ENCODE measurements at places on chromosomes 16 and 17.

DNA sequence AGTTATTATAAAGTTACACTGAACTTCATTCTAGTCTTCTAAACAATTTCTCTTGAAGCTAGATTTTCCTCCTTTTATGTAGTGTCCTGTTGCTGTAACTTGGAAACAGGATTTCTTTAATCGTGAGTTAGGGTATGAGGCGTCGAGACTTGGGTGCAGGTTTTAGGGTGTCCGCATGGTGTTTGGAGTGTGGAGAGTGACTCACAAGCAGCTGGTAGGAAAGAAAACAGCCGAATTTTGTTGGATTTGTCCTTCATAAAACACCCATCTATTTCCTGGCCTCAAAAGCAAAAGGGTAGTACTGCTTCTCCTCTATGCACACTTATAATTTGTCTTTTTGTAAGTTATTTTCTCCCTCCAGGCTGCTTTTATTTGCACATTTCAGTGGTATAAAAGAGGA, 1.6 kb downstream of the RPTOR start:
- DNase-seq, result no peak

DNA sequence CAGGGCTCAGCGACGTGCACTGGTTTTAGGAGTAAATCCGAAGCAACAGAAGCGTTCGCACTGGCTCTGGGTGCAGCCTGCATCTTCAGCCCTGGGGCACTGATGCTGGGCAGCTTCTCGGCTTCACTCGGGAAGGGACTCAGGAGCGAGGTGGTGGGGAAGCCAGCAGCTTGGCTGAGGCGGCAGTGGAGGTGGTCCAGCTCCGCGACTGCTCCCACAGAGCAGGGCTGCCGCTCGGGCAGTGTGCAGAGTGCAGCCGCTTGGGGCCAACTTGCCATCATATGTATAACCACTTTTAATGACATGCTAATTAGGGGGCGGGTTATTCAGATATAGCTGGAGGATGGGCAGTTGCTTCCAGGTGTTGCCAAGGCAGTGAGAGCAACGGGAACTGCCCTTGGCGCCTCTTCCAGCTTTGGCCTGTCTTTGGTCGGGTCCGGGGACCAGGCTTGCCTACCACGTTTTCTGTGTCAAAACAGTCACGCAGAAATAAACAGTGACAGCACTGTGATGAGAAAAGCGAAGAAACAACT, 26.7 kb downstream of the METRNL start:
- no peak for DNase-seq

DNA sequence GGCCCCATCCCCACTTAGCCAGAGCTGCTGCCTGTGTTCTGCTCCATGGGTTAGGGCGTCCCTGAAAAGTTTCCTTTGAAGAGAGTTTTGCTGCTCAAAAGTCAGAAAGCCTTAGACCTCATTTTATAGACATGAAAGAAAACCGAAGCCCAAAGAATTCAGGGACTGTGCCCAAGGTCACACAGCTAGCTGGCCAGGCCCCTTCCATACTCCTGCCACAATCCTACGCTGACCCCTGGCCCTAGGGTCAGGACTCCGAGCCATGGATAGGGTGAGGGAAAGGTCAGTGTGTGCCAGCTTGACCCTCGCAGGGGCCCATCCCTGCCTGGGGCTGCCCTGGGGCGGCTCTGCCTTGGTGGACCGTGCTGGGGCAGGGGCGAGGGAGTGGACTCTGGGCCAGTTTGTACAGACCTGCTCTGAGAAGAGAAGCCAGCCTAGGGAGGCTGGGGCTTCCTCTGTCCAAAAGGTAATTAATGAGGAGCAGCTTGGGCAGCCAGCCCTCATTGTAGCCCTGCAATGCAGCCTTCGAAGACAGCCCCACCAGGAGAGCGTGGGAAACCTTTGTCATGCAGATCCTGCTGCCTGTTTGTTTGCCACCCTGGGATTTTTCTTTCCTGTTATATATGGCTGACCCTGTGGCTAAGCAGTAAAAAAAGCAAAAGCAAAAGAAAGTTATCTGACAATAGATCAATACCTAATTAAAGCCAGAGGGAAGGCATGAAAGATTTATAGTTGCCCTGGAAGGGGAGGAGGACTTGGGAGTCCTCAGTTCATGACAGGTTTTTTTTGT, 37.4 kb downstream of the RHBDL3 start:
- DNase-seq, result peak; percentile 91

- no peak for DNase-seq
These were observed 35.3 kb upstream of the ZFHX3 start for GRCh38 chr16:73083271-73083670.

- no peak for DNase-seq
These were observed 32.9 kb downstream of the TRARG1 start for GRCh38 chr17:1312261-1312870.

- no peak for DNase-seq
These were observed 21.3 kb downstream of the GNA13 start for GRCh38 chr17:65035191-65035590.

DNA sequence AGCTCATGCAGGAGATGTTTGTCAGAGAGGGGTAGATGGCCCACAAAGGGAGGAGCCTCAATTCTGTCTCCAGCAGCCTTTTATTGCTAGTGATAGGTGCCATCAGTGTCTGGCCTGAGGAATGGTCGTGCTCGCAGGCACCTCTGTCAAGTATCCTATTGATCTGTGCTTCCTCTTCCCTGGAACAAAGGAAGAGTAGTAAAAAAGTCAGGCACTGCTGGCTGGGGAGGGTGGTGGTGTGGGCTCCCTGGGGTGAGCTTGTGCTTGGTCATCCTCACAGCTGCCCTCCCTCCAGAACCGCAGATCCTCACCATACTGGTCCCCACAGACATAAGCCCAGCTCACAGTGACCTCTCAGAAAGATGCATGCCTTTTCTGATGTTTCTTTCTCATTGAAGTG, 15.0 kb upstream of the SALL1 start:
- DNase-seq, result no peak

DNA sequence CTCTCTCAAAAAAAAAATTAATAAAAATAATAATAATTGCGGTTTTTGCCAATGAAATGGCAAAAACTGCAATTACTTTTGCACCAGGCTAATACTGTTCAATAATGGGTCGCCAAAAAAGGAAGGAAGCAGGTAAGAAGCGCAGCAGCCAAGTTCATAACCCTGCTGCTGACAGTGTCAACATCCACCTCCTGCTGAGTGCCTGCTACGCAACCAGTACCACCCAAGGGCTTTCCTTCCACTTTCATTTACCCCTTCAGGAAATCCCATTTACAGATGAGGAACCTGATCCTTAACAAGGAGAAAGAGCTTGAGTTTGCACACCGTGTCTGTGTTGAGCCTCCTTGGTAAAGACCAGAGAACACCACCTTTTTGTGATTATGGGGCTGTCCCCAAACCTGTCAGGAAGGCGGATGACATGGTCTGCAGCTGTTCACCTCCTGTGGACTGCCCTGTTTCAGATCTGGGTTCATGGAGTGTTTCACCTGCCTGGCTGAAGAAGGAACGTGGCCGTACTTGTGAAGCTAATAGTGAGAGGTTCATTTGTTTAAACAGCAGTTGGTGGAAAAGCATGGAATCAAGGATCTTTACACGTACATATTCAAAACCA, 378.0 kb downstream of the SLC39A11 start:
- DNase-seq, result no peak

GRCh38 chr16:89586853-89587252, 11.3 kb downstream of the CPNE7 start:
- DNase-seq, result no peak

- DNase-seq, result no peak
These were observed 3.4 kb downstream of the DHX58 start for GRCh38 chr17:42109086-42109485.

DNA sequence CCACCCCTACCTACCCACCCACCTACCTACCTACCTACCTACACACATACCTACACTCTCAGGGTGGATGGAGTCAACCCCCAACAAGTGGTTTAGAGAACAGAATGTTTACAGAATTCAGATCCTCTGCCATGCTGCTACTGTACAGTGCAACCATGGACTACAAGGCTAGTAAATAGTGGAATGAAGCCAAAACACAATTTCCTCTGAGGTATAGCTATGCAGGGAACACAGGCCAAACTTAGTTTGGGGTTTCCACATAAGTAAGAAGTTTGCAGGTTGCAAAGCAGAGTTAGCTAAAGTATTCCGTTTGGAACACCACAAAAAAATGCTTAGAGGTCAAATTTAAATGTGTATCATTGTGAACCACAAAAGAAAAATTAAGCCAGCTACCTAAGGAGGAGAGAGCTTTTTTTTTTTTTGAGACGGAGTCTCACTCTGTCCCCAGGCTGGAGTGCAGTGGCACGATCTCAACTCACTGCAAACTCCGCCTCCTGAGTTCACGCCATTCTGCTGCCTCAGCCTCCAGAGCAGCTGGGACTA, 2.7 kb upstream of the AP1G1 start:
- DNase-seq, result no peak

- DNase-seq, result no peak
These were observed 9.0 kb upstream of the TERB1 start for GRCh38 chr16:66810391-66810790.

- no peak for DNase-seq
These were observed 78.4 kb downstream of the CNGB1 start for GRCh38 chr16:57892447-57893096.

DNA sequence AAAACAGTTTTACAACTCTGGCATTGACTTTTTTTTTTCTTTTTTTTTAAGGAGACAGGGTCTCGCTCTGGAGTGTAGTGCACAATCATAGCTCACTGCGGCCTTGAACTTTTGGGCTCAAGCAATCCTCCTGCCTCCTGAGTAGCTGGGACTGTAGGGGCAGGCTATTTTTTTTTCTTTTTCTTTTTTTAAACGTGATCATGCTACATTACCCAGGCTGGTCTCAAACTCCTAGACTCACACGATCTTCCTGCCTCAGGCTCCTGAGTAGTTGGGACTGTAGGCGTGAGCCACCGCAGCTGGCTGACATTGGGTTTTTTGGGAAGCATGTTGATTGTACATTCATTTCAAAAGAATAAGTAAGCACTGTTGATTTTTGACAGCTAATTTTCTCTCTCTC, 32.1 kb downstream of the TNRC6A start:
- no peak for DNase-seq

- DNase-seq, result no peak
These were observed 364.6 kb downstream of the CDH13 start for GRCh38 chr16:82991410-82991809.

DNA sequence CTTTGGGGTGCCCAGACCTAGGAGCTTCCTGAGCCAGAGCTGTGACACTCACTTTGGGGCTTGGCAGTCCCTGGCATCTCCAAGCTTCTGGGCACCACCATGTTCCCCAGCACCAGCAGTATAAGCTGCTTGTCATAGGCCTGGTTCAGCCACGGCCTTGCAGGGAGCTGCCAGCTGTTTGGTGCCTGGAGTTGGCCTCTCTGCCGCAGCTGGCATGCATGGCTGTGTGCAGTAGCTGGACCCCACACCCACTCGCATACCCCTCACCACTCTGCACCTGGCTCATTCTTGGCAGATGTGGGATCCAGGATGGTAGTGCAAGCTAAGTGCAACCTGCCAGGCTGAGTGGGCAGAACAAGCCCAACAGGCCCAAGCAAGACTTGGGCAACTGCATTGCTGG, 73.4 kb upstream of the BRD7 start:
- DNase-seq, result no peak

- no peak for DNase-seq
These were observed 36.7 kb downstream of the TNFRSF13B start for GRCh38 chr17:16935241-16935663.

GRCh38 chr17:47720754-47721533, 12.1 kb upstream of the TBX21 start:
- peak; percentile 30 for DNase-seq

DNA sequence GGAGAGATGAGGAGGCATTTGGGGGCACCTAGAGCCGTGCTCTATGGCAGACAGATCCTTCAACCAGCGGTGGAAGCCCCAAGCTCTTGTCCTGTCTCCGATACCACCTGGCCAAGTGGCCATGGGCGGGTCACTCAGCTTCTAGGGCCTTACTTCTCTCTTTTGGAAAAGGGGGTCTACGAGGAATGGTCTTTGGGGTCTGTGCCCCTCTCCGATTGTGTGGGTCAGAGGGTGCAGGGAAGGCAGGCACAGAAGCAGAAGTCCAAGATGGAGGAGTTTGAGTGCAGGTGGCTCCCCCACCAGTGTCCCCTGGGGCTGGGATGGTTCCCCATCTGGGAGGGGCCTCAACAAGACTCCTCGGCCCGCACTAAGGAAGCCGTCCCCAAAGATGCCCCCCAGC, 116.7 kb downstream of the CCDC182 start:
- DNase-seq, result no peak

GRCh38 chr16:55915096-55915827, 40.1 kb upstream of the CES5A start:
- no peak for DNase-seq

DNA sequence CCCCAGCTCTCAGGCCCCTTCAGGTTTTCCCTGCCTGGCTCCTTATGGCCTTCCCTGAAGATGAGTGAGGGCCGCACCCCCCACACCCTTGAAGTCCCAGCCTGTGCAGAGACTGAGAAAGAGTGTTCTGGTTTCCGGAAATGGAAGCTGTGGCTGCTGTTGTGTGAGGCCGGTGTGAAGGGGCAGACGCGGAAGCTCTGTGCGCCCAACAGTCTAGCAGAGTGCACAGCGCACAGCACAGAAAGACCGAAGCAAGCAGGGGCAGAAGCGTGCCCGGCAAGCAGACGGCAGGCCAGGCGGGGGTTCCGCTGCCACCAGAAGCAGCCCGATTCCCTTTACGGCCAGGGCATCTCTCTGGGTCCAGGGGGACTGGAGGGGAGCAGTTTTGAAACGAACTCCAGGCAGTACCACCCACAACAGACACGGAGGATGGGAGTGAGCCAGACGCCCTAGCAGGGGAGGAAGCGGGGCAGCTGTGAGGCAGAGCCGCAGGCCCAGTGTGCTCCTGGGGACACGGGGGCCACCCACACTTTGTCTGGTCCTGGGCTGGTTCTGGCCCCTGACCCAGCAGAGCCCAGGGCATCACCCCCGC, 16.7 kb downstream of the TPSG1 start:
- DNase-seq, result no peak

DNA sequence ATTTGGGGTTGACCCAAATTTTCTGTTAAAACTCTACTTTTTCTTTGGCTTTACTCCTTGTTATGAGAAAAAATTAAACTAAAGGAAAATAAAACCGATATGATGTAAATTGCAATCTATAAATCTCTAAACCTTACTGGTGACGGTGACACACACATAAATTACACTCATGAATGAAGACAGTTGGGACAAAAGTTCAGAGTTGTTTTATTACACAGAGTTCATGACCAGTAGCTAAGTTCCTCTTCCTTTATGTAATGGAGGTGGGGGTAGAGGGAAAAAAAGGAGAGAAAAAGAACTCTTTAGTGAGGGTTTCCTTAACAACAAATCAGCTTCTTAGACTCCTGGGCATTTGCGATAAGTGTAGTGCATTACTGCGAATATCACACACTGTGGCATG, 220.7 kb downstream of the KCNJ2 start:
- no peak for DNase-seq

GRCh38 chr17:63304704-63305261, 141.3 kb downstream of the CYB561 start:
- no peak for DNase-seq

DNA sequence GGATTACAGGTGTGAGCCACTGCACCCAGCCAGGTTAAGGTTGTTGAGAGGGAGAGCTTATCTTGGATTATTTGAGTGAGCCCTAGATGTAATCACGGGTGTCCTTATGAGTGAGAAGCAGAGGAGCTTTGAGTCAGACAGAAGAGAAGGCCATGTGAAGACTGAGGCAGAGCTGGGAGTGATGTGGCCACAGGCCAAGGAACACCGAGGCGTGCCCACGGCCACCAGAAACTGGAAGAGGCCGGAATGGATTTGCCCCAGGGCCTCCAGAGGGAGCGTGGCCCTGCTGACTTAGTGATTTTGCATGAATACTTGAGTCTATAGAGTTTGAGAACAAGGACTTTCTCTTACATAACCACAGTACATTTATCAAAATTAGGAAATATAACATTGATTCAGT, 137.7 kb downstream of the RPTOR start:
- DNase-seq, result no peak

- no peak for DNase-seq
These were observed 856 bp upstream of the MON1B start for GRCh38 chr16:77190190-77190477.

All from HAP-1 (cell line).